Adipocyte (in vitro differentiated cells): ENCODE measurements at places on chromosomes 11 and 22.

DNA sequence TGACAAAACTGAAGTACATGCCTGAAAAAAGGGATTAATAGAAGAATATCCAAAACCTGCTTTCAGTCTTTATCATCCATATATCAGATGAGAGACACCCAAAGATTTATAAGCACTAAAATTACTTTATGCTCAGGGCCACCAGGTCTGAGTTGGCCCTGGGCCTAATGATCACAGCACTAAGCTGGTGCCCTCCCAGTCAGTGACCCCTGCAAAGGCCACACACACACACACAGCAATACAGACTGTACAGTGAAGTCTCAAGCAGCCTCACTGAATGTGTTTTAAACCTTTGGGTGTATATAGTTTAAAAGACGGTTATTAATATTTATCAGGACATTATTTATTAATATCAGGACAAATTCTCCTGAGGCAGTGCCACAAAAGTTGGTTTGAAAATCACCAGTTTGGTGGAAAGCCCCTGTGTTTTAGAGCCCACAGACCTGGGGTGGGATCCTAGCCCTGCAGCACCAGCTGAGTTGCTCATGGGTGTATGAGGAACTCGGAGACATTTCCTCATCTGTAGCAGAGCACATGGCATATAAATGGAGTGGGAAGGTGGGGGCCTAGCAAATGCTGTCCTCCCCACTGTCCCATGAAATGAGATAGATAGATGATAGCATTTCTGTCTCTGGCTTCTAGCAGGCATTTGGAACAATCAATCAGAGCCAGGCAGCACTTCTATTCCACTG lies 48.4 kb upstream of the HORMAD2 start:
- no peak for DNase-seq

- no peak for DNase-seq
Measured at GRCh38 chr22:33321466-33321865, 263.3 kb upstream of the SYN3 start.

DNA sequence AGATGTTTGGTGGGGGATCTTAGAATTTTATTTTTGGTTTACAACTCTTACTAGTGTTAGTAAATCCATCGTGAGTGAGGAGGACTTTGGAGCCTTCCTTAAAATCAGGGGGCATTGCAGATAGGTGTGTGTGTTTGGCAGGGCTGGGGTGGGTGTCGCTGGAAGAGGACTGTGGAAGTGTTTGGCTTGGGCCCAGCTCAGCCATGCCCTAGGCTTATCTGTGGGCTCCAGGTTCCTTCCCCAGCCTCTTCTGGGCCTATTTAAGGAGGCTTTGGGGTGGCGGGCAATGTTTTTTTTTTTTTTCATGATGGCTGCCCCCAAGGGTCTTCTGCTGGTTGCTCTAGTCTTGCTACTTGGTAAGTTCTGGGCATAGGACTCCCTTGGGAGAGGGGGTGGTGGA lies 22.1 kb downstream of the MTFP1 start:
- no peak for DNase-seq

- no peak for DNase-seq
Measured at GRCh38 chr11:75725547-75726320, 8.1 kb downstream of the MOGAT2 start.

- no peak for DNase-seq
Measured at GRCh38 chr11:9762531-9762930, 98.7 kb downstream of the SWAP70 start.

DNA sequence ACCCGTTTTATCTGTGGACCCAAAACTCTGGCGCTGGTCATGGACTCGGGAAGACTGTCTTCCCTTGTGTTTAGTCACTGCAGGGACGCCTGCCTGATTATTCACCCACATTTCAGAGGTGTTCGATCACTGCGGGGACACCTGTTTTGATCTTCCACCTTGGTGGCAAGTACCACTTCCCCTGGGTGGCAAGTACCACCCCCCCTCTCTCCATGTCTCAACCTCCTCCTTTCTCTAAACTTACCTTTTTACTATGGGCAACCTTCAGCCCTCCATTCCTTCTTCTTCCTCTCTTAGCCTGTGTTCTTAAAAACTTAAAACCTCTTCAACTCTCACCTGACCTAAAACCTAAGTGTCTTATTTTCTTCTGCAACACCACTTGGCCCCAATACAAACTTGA lies 1.9 kb upstream of the NDUFC2 start:
- no peak for DNase-seq

DNA sequence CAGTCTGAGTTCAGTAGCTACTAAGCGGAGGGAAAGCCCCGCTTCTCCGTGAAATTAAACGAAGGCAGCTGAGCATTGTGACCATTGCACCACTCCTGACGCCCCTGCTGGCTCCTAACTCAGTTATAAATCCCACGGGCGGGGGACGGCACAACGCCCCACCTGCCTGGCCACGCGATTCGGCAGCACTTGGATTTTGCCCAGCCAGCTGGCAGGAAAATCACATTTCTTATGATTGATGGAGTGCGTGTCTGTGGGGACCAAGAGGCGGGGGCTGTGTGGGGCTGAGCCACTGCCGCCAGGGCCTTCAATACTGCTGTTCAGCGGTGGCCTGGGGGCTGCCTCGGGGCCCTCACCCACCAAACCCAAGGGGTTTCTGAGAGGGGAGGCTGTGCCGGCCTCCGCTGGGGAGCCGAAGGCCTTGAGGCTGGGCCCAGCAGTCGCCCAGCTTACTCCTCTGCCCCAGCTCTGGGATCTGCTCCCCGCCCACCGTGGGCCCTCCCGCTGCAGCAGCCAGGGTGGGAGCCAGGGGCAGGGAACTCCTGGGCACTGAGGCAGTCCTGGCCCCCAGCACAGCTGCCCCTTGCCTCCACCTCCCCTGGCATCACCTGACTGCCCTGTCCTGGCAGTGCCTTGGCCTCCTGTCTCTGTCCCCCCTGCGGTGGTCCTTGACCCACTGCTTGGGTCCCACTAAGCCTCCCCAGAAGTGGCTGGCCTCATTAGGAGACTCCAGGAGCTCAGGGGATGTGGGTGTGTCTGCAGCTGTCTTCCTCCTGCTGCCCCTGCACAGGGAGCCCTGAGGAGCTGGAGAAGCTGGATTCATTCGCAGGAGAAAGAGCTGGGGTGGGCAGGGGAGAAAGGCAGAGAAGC lies 30.7 kb downstream of the SHISAL1 start:
- DNase-seq, result no peak

DNA sequence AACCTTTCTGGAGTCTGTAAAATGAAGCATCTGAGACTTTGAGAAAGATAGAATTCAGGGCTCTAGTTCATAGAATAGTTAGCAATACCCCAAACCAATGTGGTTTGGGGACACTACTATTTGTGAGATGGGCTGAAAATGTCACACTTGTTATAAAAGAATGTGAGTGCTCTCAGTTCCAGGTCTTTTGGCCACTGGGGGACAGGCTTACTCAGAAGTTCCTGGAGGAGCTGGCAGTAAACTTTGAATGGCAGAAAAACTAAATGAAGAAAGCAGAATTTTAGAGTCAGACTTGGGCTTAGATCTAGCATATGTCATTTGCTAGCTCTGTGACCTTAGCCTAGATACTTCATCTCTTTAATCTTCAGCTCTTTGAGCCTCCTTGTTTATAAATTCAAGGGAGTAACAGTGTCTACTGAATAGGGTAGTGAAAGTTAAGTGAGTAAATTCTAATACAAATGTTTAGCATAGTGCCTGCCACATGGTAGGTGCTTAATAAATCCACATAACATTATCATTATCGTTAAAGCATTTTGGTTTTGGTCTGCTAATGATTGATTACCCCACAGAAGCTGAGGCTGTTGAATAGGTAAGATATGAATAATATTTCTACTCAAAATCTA lies 3.7 kb downstream of the LYVE1 start:
- peak; percentile 53 for DNase-seq

GRCh38 chr11:22884217-22884616 lies 23.9 kb upstream of the CCDC179 start:
- DNase-seq, result peak; percentile 88

GRCh38 chr22:24401931-24402367 lies 25.4 kb upstream of the ADORA2A start:
- no peak for DNase-seq

GRCh38 chr11:117189941-117190544 lies 9.1 kb upstream of the TAGLN start:
- no peak for DNase-seq

DNA sequence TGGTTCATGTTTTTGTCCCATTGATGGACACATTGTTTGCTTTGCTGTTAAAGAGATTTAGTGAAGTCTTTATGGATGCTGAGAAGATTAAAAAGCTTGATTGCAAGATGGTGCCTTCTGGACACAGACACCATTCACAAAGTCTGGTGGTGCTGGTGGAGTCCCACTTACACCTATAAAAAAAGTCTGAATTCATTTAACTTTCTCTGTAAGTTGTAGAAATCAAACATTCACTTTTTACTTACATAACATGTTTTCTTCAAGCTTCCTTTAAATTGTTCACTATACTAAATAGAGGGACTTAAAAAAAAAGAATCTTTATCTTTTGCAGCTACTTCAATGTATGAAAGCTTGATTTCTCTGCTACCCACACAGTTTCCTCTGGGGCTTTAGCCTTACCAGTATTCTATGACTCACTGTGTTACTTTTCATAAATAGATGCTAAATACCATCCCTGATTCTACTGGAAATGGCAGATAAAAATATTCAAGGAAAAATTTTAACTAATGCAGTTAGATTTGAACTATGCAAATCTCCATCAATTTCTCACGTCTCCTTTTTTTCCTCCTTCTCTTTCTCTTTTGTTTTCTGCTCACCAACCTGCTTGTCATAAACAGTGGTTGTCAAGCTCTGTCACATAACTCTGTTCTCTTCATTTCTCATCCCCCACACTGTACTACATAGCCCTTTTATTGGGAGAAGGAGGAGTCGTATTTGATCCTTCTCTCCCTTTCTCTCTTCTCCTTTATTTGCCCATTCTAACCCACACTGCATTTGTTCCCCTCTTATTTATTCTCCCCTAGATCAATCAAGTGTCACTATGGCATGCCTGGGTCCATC lies 89.7 kb downstream of the FAM76B start:
- DNase-seq, result peak; percentile 61

DNA sequence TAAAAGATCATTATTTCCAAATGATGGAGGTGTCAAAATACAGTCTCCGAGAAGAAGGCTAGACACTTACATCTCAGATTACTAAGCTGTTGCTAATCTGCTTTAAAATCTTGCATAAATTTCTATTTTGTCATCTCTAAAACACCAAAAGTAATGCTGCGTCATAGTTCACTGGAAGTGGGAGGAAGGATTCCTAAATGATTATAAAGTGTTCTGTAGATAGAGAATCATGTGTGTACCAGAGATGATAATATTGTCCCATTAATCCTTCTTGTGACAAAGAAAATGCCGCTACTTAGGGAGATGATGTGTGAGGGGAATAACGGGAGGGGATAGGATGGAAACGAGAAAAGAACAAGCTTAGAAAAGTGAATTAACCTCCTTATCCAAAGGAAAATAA lies 268.6 kb downstream of the JRKL start:
- DNase-seq, result no peak

- DNase-seq, result no peak
Measured at GRCh38 chr22:27090611-27091011, 433.2 kb downstream of the MIAT start.

- no peak for DNase-seq
Measured at GRCh38 chr22:49755631-49756001, 72.1 kb downstream of the BRD1 start.

DNA sequence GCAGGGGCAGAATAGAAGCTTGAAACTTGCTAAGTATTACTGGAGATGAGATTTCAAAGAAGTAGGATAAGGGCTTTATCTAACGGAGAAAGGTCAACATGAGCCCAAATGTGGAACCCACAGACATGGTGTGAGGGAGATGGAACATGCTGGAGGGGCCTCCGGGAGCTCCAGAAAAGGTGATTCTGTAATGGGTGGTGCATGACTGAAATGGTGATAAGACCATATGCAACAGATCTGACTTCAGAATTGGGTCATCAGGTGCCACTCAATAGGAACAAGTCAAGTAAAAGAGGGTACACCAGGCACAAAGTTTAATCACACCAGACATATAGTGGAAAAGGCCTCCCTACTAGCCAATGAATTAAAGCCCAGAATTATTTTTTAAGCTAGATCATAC lies 7.9 kb upstream of the CEP295 start:
- no peak for DNase-seq

DNA sequence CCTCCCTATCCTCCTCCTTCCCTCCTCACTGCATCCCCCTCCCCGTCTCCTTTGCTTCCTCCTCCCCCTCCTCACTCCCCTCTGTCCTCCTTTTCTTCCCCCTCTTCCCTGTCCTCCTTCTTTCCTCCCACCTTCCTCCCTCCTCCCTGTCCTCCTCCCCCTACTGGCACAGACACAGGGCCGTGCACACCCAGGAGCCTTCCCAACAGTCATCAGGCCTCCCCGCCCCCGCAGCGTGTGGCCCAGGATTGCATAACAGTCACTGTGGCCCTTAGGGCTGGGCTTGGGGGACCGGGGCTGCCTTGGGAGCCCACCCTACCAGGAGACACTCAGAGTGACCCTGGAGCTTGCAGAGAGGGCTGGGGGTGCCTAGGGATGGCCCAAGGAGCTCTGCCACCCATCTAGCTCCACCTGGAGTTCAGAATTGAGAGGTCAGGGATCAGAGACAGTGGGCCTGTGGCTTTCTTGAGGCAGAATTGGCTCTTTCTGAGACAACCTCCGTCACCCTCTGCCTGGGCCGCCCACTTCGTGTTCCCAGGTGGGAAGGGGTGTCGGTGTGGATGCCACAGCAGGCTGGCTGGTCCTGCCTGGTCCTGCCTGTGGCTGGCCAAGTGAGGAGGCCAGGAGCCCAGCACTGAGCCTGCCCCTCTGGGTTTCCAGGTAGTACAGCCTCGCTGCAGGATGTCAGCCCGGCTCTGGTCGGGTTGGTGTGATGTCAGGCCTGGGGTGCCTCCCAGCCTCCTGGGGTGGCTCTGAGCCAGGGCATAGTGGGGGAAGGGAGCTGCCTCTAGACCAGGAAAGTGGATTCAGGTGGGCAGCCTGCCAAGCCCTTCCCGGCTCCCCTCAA lies 1.6 kb downstream of the SPI1 start:
- DNase-seq, result no peak

GRCh38 chr22:35582861-35583670 lies 34.1 kb downstream of the MB start:
- DNase-seq, result peak; percentile 77

DNA sequence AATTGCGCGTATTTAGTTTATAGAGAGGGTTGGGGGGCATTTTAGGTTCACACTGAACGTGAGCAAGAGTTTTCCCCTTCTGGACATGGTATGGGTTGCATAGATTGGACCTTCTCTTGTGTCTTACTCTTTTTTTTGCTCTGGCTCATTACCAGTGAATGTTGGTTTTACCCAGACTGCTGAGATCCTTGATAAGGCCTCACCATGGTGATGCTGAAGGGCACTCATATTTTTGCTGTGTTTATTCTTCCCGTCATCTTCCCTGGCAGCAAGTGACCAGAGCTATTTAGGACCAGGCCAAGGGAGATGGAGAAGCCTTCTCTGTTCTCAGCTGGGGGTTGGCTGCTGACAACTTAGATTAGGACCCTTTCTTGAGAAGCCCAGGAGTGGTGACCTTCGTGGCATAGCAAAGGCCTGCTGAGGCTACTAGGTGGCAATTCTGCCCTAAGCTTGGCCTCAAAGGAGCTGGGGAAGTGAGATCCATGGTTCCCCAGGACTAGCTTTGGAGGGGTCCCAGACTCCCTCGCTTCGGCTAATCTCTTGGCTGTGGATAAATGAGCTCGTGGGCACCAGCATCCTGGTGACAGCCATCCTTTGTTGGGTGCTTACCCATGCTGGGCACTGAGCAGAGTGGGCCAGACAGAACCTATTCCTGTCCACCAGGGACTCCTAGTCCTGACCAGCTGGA lies 47.3 kb downstream of the GRIK4 start:
- DNase-seq, result no peak

- no peak for DNase-seq
Measured at GRCh38 chr22:41539146-41540005, 4.9 kb downstream of the POLR3H start.

- DNase-seq, result no peak
Measured at GRCh38 chr22:34243023-34243422, 322.7 kb upstream of the LARGE1 start.
